ENCODE measurements at places on chromosomes 3 and 15. TPM values are rescaled to one million over a fixed set of nuclear protein-coding genes. Genes with fewer than 3 reads are reported as not detected.

GRCh38 chr3:147758771-147759170 lies 349.6 kb downstream of the ZIC1 start:
- DNase-seq = no peak

DNA sequence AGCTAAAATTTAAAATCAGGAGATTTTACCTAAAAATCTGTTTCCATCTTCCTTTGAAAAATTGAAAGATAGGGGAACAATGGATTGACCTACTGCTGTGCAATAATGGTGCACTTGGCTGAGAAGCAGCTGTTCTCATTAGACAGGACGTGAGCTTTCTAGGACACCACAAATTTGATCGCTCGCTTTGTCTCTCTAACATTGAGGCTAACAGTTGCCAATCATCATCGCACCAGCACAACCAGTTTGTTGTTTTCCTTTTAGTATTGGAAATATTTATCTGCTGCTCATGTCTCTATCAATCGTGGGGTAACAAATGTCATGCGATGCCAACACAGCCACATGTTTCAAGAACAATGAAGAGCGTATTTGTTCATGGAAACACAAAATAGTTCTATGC lies 228.8 kb upstream of the P2RY1 start:
- no peak for DNase-seq

GRCh38 chr15:87121336-87121735 lies 1041.7 kb downstream of the AGBL1 start:
- DNase-seq = no peak

POMGNT2 gene
- 19.2 TPM for total RNA-seq

- no peak for DNase-seq
These were observed 288.9 kb downstream of the EFHB start for GRCh38 chr3:19645093-19645492.

DNA sequence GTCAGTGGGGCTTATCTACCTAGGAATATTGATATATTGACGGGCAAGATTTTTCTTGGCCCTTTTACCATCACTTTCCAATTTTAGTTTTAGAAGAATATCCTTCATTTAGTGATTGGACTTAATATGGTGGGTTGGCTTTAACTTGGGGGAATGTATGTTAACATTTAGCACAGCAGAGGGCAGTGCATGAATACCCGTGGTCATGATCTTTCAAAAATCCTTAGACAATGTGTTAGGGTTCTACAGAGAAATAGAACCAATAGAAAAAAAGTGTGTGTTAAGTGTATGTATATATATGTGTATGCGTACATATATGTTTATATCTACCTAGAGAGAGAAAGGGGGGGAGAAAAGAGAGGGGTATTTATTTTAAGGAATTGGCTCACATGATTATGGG lies 36.9 kb downstream of the GPR171 start:
- no peak for DNase-seq

- no peak for DNase-seq
These were observed 41.9 kb downstream of the CACNA1D start for GRCh38 chr3:53536282-53536681.

- DNase-seq = no peak
These were observed 1092.3 kb downstream of the TUSC7 start for GRCh38 chr3:117801912-117802239.

IGSF10 gene
- 2.5 TPM for total RNA-seq

DNA sequence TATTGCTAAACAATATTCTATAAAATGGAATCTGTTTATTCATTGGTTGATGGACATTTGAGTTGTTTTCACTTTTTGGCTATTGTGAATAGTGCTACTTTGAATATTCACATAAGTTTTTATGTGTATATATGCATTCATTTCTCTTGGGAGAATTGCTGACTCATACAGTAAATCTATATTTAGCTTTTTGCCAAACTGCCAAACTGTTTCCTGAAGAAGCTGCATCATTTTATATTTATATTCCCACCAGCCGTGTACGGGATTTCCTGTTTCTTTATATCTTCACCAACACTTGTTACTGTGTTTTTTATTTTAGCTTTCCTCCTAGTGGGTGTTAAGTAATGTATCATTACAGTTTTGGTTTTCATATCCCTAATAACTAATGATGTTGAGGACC lies 12.5 kb upstream of the TCAIM start:
- no peak for DNase-seq

SEMA3G gene
- 19.9 TPM for total RNA-seq

RMDN3 gene
- total RNA-seq = 23.8 TPM

GRCh38 chr15:36875740-36876334 lies 224.5 kb downstream of the MEIS2 start:
- DNase-seq = no peak

- DNase-seq = no peak
These were observed 62.7 kb downstream of the POMGNT2 start for GRCh38 chr3:43043071-43043766.

SATB1 gene
- 28.5 TPM for total RNA-seq

- no peak for DNase-seq
These were observed 47.1 kb upstream of the AKAP13 start for GRCh38 chr15:85333132-85333831.

DNA sequence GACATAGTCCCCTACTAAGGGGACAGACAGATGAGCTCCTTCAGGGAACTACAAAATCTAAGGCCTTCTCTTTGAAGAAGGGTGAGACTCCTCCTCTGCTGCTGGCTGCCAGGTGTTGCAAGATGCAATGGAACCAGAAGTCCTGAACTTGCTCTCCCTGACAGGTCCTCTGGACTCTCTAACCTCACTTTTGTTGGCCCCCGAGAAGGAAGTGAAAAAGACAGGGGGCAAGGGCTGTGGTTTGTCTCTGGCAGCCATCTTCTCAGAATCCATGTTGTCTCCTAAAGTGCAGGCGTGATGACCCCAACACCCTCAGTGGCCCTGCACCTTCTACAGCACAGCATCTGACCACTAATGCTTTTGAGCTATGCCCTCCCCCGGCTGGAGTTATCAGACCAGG lies 292.5 kb downstream of the CHST2 start:
- DNase-seq = no peak

SPATA12 gene
- total RNA-seq = not detected

DNA sequence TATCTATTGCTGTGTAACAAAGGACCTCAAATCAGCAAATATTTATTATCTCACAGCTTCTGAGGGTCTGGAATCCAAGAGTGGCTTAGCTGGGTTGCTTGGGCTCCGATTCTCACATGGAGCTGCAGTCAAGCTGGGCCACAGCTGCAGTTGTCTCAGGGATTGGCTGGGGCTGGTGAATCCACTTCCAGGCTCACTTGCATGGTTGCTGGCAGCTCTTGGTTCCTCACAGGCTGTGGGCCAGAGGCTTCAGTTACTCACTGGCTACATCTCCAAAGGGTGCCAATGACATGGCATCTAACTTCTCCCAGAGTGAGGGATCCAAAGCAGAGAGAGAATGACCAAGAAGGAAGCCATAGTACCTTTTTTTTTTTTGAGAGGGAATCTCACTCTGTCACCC lies 13.9 kb upstream of the SYNM start:
- DNase-seq = no peak

GRCh38 chr3:46824211-46824970 lies 38.9 kb downstream of the MYL3 start:
- no peak for DNase-seq

TM6SF1 gene
- 33.0 TPM for total RNA-seq

ACOX2 gene
- 28.2 TPM for total RNA-seq

- no peak for DNase-seq
These were observed 59.3 kb downstream of the MEIS2 start for GRCh38 chr15:37041042-37041441.

- no peak for DNase-seq
These were observed 285.5 kb upstream of the ICE2 start for GRCh38 chr15:60764408-60764963.

KNG1 gene
- total RNA-seq = 0.21 TPM

SNX22 gene
- 28.9 TPM for total RNA-seq

DNA sequence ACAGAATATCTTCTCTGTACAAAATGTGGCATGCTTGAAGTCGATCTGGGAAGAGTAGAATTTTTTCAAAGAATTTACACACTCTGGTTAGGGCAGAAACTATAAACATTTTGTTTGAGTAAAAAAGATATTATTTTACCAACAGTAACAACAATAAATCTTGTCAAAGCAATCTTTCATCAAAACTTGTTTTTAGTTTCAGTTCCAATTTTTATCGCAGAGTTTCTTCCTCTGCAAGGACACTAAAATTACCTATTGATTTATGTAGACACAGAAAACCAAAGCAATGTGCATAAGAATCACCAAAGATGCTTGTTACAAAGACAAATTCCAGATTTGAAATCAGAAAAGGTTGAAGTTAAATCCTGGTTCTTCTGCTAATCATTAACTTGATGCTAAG lies 61.9 kb downstream of the CGGBP1 start:
- no peak for DNase-seq

DNA sequence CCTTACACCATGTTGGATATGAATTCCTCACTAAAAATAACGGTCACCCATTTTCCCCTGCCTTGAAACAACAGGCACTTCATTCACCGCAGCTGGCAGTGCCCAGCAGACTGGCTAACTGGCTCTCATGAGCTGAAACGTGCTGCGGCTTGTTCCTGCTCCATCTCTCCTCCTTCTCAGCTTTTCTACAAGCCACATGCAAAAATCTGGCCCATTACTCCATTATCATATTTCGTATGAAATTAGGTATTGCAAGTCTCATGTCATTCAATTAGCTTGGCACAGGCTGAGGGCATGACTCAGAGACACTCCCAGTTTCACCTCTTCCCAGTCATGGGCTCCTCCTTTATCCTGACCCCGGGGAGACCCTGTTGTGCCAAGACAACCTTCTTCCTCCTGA lies 60.0 kb downstream of the MAGEF1 start:
- no peak for DNase-seq

GRCh38 chr3:135995766-135996165 lies 30.2 kb downstream of the PPP2R3A start:
- DNase-seq = no peak

Measured in left cardiac atrium (tissue), 4 donors.